ENCODE measurements at places on chromosomes 2 and 18.

- DNase-seq: no peak
These were observed 61.6 kb upstream of the PARD3B start for GRCh38 chr2:204483608-204484081.

DNA sequence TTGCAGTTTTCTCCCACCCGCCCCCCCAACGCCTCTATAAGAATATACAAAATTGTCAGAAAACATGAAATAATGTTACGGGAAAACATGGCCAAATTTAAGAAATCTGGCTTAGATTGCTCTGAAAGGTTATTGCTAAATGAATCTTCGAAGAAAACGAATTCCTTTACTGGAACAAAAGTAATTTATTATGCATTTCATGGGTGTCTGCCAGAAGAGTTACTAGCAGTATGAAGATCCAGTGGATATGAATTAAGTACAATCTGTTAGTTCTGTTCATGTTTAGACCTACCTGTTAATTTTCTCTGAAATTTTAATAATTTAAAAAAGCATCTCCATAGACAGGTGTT lies 21.9 kb downstream of the GATA6 start:
- DNase-seq: no peak

DNA sequence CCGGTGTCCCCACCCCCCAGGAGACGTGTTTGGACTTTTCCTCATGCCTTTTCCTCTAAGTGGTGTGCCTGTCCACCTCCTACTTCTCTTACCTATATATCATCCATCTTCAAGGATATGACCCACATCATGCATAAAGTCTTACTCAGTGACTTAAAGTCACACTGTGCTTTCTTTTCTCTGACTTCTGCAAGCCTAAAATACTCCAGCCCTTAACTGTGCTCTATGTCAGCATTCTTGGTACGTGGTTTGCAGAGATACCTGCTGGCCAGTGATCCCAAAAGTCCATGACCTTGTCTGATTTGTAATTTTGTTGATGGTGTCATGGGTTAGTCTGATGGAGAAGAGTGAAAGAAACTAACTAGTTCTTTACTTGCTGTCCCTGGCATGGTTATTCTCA lies 393.6 kb upstream of the NRP2 start:
- DNase-seq: no peak

GRCh38 chr2:2229626-2230432 lies 101.2 kb downstream of the MYT1L start:
- peak; percentile 31 for DNase-seq

Data from H7 (cell line).